ENCODE measurements at places on chromosomes 2 and 18.

- no peak for DNase-seq
These were observed 62.7 kb downstream of the ADD2 start for GRCh38 chr2:70705160-70705850.

DNA sequence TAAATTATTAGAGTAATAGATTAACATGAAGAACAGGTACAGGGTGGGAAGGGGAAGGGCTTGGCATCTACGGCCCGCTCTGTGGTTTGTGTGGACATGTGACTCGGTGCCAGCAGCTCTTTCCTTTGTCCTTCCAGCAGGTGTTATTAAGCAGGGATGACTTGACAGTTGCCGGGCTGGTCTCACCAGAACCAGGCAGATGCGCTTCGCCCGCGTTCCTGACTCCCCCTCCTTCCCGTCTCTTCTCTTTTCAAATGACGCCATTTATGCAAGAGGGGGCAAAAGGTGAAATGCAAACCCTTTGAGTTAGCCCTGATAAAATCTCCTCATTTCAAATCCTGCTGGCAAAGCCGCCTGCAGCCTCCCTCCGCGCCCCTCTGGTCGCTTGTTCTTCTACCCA is 38.9 kb upstream of the MGAT4A start:
- no peak for DNase-seq

GRCh38 chr2:219998714-219999227 is 371.3 kb downstream of the SLC4A3 start:
- DNase-seq, result no peak

DNA sequence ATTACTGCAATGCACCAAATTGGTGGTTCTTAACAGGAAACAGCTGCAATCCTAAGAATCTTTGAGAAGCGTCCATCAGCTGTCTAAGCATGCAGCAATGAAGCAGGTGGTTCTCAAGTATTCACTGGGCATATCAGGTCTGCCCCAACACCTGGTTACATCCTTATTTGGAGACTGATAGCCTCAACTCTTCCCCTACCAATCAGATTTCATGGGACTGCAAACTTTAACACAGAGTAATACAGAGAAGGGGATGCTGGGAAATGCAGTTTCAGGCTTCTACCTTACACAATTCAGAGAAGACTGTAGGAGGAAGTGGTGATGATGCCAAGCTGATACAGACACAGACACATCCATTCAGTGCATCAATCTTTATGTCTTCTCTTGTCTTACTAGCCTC is 240.5 kb downstream of the BCL2 start:
- DNase-seq, result no peak

DNA sequence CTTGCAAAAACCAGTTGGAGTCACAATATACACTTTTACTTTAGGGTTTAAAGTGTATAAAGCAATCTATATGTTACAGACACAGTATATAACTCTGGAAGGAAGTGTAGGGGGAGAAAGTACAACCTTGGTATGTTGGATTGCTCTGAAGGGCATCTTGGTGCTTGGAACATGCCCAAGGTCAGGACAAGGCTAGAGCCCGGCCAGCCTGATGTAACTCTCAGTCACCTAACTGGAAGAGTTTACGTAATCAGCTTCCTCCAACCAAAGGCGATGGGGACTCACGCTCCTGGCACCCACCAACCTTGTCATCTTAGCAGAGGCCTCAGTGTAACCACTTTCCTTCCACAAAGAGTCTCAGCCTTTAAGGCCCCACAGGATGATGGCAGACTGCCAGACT is 181.1 kb upstream of the ACAA2 start:
- no peak for DNase-seq

DNA sequence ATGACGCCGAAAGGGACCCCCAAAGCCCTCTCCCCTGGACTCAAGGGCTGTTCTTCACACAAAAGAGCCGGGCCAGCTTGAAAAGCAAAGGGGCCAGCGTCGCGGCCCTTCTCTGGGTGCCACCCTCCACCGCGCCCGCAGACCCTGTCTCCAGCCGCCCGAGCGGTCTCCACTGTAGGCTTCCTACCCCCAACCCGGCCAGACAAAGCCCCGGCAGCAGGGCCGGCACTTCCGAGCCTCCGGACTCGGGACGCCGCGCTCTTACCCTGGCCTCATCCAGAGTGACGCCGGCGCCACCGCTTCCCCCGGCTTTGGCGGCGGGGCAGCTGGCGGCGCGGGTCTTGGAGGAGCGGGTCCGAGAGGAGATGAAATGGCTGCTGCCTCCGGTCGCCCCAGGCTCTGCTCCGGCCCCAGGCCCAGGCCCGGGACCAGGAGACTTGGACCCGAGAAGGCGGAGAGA is 603 bp downstream of the ATAD2B start:
- DNase-seq, result peak; percentile 24

DNA sequence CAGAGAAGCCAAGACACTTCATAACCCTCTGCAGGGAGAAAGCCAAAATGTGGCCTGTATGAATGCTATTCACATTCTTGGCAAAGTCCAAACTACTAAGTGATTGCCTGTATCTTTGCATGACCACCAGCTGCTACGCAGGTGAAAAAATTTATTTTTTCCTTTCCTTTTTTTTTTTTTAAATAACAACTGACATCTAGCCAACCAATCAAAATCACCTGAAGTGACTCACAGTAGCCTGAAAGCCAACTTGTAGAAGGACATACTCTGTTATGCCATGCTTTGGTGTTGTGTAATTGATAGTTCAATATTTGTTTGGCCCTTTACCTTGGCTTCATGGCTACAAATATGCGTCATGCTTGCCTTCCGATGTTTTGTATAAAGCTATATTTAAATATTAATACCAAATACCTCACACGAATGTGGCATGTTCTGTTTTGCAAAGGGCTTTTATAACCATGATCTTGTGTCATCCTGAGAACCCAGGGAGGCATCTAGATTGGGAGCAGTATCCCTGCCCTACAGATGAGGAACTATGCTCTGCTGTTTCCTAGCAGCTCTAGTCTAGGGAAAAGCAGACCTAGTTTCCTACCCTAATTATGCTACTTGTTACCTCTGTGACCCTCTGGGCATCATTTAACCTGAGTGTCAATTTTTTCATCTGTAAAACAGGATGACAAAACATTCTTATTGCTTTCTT is 102.1 kb downstream of the MYOM1 start:
- no peak for DNase-seq

DNA sequence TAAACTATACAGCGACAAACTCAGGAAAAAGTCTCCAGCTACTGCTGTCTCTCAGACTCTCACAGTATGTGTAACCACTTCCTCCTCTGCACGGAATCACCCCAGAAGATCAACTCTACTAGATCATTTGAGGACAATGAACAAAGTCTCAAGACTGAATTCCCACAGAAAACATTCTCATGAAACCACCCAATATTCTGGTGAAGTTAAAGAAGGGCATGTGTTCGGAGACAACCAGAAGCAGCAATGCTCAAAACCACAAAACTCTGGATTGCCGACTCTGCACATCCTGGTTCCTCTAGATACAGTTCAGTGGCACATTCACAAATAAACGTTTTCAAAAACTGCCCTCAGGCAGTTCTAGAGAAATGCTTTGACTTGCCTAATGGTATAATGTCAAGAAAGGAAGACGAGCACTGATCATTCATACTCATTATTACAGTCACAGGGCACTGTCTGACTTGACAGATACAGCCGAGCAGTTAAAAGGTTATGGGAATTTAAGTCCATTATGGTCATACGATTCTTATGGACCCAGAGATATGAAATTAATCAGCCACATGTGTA is 91.9 kb upstream of the STK17B start:
- peak; percentile 98 for DNase-seq

- peak; percentile 85 for DNase-seq
These were observed 75.5 kb upstream of the KLF7 start for GRCh38 chr2:207241198-207241597.

DNA sequence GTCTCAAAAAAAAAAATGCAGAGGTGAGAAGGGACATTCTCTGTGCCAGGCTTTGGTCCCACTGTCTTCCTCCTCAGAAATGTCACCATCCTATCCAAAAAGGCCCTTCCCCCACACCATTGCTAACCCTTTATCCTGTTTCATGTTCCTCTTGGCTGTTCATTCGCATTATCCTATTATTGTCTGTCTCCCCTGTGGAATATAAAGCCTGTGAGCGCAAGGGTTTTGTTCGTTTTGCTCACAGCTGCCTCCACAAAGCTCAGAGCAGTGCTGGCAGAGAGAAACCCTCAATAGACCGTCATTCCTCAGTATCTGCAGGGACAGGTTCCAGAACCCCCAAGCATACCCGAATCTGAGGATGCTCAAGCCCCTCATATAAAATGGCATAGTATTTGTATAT is 91.8 kb downstream of the LOXHD1 start:
- DNase-seq, result no peak

DNA sequence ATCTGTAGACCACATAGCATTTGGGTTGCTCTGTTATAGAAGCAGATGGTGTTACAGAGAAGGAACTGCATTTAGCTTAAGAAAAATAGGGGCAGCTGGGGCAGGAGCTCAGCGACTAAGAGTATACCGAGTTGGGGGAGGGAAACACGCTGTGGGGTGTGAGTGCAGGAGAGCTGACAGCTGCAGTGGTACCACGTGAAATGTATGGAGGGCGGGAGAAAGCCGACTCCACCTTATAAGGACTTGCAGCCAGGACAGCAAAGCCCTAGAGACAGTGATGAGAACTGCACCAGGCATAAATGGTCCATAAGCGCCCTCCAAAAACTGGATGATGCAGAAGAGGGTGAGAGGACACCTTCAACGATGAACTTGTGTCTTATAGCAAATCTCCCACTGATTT is 237.6 kb downstream of the PRKCE start:
- no peak for DNase-seq

DNA sequence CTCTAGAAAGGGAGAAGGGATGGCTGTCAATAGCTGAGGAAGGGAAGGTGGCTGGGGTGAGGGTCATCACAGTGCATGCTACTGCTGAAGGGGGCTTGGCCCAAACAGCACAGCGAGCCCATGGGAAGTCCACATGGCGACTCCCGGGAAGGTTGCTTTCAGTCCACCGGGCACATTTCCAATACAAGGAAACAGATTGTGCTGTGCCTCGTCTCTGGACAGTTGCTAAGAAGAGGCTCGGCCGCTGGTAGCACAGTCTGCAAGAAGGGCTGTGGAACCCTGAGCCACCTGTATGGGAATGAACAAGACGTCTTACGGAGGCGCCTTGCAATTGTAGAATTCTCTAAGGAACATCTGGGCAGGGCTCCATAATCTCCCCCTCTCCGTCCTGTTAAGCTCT is 123.1 kb downstream of the CELF4 start:
- no peak for DNase-seq

GRCh38 chr18:79030680-79031079 is 38.5 kb upstream of the ATP9B start:
- no peak for DNase-seq

GRCh38 chr2:50597206-50597605 is 434.7 kb downstream of the NRXN1 start:
- DNase-seq, result no peak

DNA sequence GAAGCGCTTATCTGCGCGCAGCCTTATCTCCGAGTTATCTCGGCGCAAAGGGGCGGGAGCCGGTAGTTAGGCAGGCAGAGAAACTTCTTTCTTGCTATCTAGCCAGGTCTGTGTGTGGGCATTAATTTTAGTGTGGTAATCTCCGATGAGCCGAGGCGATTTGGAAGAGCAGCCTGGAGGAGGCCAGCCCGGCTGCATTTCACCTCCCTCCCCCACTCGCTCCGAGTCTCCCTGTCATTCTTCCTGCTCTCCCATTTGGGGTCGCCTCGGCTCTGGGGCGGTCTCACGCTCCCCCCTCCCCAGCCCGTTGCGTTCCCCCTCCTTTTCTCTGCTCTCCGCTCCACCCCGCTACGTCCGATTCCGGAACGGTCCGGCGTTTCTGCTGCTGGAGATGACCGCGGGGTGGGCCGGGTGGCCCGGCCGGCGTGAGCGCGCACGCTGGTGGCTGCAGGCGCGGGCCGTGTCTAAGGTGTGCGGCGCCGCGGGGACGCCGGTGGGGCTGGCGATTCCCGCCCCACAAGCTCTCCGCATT is 566 bp downstream of the GATA6 start:
- peak; percentile 41 for DNase-seq

GRCh38 chr2:222900354-222900753 is 39.5 kb downstream of the ACSL3 start:
- peak; percentile 63 for DNase-seq

GRCh38 chr2:15599994-15600393 is 8.3 kb downstream of the DDX1 start:
- no peak for DNase-seq

DNA sequence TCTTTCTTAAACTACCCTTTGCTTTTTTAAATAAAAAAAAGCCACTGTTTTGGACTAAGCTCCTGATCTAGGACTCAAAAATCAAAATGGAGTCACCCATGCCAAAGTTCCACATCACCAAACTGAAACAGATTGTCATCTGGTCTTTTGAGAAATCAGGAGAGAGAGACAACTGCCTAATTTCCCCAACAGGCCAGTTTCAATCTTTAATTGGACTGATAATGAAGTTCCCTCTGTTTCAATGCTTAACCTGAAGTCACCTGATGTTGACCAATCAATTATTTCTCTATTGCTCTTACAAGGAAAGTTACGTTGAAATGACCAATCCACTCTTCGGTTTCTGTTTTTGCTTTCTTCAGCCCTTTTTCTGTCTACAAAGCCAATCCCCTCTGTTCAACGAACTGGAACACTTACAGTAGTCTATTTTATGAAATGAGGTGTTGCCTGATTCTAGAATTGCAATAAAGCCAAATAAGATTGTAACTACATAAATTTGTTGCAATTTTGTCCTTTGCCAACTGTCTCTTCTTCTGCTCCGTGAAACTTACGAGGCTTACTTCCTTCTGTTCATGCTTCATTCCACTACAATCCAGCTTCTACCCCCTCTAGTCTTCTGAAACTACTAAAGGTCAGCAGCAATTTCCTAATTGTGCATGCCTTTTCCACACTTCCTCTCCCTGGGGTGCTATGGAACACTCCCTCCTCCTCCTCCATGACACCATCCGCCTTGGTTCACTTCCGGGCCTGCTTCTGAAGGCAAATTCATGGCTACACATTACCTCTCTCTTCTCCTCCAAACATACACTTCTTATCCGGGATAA is 95.2 kb upstream of the CD302 start:
- DNase-seq, result no peak

DNA sequence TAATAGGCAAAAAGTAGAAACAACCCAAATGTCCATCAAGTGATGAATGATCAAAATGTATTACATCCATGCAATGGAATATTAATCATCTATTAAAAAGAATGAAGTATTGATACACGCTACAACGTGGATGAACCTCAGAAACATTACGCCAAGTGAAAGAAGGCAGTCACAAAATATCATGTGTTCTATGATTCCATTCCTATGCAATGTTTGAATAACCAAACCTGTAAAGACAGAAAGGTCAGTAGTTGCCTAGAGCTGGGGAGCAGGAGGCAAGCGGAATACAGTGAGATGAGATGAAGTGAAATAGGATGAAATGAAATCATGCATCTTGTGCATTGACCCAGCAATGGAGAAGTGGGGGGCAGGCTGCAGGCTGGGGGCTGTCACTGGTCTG is 17.9 kb upstream of the COL6A3 start:
- no peak for DNase-seq

GRCh38 chr2:234199996-234200395 is 149.5 kb downstream of the SPP2 start:
- DNase-seq, result no peak

- DNase-seq, result no peak
These were observed 49.9 kb downstream of the CRACDL start for GRCh38 chr2:98886066-98886554.

All from RPMI7951 (cell line).